ENCODE measurements at places on chromosomes 5 and 9. TPM values are rescaled to one million over a fixed set of nuclear protein-coding genes. Genes with fewer than 3 reads are reported as not detected.
A peak's percentile ranks its signal among the peaks of the same experiment; 100 is the strongest.

Gene TXNDC8
- not detected for total RNA-seq

Gene MZB1
- 0.10 TPM for total RNA-seq

Gene SPINK6
- total RNA-seq = 0.52 TPM

GRCh38 chr5:175638305-175638704, 19.6 kb upstream of the HRH2 start:
- DNase-seq = no peak

DNA sequence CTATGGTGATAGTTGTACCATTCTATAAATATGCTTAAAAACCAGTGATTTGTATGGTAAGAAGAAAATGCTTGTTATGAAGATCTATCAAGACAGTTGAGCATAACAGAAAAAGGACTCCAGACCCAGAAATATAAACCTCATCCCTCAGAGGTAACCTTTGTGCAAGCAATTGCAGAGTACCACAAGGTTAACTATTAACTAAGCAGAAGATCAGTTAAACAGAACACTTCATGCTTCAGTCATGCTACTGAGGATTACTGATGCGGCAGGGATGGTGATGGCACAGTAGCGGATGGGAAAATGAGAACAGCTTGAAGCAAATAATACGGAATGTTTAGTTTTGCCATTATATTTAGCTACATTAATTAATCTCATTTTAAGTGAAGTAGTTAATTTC, 45.5 kb downstream of the IARS1 start:
- DNase-seq = no peak

DNA sequence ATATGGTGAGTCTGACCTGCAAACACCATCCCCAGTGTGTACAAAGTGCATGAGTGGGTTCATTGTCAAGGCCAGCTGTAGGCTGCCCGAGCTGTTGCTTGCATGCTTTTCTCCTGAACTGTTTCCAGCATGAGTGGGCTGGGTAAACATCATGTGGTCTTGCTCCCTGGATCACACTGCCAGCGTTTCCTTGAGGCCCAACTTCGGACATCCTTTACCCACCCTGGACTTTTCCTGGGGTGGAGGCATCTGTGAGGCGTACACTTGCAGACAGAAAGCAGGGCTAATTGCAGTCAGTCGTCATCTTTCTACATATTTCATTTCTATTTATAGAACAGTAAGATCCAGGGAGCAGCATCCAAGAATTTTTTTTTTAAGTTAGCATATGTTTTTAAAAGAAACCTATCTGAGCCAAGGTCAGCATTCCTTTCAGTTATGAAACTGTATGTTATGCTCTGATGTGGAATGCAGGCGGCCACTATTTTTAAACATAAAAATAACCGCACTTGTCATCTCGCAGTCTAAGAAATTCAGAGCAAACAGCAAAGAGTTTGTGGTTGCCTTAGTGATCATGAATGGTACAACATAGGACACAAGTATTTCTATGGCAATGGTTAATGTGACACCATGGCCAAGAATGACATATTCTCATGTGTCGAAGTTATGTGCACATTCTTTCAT, 106.5 kb upstream of the DMRT1 start:
- DNase-seq = no peak

GRCh38 chr9:14251154-14252071, 62.5 kb downstream of the NFIB start:
- DNase-seq = peak; percentile 46

Measured in NCI-H460 (cell line).